ENCODE measurements at places on chromosomes 4 and X. TPM values are rescaled to one million over a fixed set of nuclear protein-coding genes. Genes with fewer than 3 reads are reported as not detected.

The CLIC2 gene
- total RNA-seq: 0.56 TPM

The ARSJ gene
- total RNA-seq: 64.5 TPM

The RAB33A gene
- total RNA-seq: 1.2 TPM

The CRMP1 gene
- under 0.01 TPM for total RNA-seq

The PRDM5 gene
- total RNA-seq: 6.5 TPM

The ITGB1BP2 gene
- total RNA-seq: 2.1 TPM

The ERVMER34-1 gene
- total RNA-seq: under 0.01 TPM

The GAGE12H gene
- total RNA-seq: not detected

The USP17L12 gene
- not detected for total RNA-seq

The HS3ST1 gene
- 0.56 TPM for total RNA-seq

The KLHL4 gene
- total RNA-seq: 32.0 TPM

The SFRP2 gene
- not detected for total RNA-seq

The LGI2 gene
- under 0.01 TPM for total RNA-seq

Measured in endothelial cell of coronary artery (primary cell).